ENCODE measurements at places on chromosomes 11 and 22.

DNA sequence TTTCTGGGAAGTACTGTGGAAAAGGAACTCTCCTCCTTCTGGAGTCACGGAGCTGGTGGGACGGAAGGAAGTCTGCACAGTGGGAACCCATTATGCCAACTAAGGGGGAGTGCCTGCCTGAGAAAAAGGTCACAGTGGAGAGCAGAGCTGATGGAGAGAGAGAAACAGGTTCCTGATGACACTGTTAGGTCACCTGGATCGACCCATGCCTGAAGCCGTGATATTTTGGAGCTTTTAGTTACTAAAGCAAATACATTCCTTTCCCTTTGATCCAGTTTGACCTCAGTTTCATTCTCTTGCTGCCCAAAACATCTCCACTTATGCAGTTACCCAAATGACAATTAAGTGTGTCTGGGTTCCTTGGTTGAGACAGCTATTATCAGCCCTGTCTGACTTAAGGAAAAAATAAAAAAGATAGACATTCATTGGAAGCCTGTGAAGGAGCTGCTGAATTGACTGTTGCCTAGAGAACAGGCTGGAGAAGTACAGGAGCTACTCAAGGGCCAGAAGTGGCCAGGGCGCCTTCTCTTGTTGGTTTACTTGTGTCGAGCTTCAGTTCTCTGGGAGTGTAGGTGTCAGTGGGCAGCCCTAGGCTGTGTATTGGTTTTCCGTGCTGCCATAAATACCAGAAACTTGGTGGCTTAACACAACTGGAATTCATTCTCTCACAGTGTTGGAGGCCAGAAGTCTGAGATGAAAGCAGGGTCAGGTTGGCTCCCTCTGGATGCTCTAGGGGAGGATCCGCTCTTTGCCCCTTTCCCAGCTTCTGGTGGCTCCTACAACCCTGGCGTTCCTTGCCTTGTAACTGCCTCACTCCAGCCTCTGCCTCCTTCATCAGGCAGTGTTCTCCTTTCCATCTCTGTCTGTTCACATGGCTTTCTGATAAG is 13.6 kb downstream of the MRGPRD start:
- DNase-seq, result no peak

- no peak for DNase-seq
Measured at GRCh38 chr22:33129621-33130020, 71.4 kb upstream of the SYN3 start.

DNA sequence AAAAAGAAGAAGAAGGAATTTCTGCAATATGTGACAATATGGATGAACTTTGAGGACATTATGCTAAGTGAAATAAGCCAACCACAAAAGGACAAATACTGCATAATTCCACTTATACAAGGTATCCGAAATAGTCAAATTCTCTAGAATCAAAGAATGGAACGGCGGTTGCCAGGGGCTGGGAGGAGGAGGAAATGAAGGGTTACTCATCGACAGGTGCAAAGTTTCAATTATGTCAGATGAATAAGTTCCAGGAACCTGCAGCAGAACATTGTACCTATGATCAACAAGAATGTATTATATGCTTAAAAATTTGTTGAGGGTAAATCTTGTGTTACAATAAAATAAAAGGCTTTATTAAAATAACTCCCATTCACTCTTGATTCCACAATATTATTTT is 49.0 kb downstream of the SC5D start:
- no peak for DNase-seq

DNA sequence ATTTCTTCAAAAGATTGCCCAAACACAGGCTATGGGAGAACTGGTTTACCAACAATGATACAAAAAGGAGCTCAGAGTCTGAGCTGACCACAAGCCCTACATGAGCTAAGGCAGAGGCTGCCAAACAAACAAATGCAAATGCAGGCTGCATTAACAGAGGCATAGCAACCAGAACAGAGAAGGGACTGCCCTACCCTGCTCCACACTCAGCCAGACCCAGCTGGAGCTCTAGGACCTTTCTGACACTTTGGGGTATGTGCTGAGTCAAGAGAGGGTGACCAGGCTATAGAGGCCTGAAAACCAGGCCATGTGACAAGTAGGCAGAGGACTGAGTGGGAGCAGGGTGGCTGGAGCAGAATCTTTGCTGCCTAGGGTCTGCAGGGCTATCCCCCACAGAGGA is 17.8 kb upstream of the P2RY2 start:
- DNase-seq, result no peak

GRCh38 chr11:117723277-117724024 is 73.6 kb downstream of the DSCAML1 start:
- DNase-seq, result no peak

DNA sequence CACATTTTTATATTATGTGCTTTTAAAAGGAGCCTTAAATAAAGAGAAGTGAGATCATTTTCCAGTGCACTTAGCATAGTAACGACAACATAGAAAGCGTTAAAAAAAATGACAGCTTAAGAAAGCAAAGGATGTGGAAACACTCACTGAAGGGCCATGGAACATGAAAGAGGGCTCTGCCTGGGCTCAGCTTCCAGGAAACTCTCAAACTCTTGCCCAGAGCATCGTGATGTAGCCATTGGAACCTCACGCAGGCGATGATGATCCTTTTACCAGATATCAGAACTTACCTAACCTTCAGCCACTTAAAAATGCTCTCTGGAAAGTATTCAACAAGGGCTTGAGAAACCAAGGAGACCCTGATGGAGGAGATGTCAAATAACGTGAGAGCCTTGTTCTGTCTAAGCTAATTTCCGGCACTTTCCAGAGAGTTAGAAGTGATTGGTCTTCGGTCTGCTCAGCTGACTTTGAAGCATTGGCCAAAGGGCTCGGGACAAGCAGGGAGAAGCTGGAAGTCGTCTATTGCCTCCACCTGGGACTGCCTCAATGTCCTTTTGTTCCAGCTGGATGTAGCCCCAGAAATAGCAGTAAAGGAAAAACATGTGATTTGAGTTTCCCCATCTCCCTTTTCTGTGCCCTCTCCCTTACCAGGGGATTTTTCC is 21.5 kb upstream of the ETS1 start:
- no peak for DNase-seq

- DNase-seq, result no peak
Measured at GRCh38 chr22:41888627-41889200, 26.2 kb downstream of the SHISA8 start.

DNA sequence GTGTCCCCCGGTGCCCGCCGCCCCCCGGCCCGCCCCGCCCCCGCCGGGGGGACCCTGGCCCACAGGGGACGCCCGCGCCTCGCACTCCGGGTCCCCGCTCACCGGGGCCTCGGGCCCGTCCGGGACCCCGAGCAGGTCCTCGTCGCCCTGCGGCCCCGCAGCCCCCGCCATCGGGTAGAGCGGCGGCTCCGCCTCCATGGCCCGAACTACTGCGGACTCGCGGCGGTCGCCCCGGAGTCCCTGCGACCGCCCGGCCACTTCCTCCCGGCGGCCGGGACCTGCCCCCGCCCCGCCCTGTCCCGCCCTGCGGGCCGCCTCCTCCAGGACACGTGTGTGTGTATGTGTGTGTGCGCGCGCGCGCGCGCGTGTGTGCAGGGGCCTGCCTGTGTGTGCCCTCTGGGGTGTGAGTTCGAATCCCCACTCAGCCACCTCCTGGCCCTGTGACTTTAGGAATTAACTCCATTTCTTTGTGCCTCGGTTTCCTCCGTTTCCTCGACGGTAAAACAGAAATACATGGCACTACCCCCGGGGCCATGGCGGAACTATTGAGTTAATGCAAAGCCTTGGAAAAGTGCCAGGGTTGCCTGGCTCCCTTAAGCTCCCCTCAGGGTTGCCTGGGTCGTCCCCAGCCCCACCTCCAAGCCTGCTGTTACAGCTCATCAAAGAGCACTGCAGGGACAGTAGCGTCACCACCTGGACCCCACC is at the start of gene UNC93B1:
UNC93B1 (minus strand) TSS at position 252 of the 705 bp plus-strand sequence; CDS start at position 198, 54 bp downstream.
- peak; percentile 75 for DNase-seq

DNA sequence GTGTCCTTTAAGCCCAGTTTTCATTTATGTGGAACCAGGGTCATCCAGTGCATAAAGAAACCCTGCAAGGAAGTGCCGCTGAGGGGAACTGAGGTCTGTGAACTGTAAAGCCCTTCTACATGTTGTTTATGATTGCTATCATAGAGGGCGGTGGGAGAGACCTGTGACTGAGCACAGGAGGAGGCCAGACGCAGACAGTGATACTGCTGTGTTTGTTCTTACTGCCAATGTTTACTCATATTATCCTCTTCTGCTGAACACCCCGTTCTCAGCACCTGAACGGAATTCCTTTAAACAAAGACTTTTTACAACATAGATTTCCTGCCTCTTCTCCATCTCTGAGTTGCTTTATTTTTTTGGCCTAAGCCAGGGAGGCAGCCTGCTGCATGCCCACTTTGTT is 967 bp upstream of the GALNT18 start:
- DNase-seq, result no peak
